ENCODE measurements at places on chromosomes 6 and 20.

DNA sequence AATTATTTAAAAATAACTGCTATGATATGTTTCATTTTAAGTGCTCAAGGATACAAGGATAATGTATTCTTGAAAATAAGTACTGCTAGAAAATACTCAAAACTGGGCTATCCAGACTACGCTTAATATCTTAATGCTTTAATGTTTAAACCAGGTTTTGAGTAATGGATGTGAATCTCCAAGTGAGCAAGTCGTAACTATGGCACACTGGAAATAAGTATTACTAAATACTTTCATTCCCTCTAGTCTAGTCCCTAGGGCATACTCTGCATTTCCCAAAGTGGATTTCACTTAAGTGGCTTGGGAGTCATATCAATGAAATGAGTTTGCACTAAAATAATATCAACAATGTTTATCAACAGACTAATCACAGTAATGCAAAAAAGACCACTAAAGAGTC lies 48.1 kb downstream of the HMGCLL1 start:
- DNase-seq: no peak

DNA sequence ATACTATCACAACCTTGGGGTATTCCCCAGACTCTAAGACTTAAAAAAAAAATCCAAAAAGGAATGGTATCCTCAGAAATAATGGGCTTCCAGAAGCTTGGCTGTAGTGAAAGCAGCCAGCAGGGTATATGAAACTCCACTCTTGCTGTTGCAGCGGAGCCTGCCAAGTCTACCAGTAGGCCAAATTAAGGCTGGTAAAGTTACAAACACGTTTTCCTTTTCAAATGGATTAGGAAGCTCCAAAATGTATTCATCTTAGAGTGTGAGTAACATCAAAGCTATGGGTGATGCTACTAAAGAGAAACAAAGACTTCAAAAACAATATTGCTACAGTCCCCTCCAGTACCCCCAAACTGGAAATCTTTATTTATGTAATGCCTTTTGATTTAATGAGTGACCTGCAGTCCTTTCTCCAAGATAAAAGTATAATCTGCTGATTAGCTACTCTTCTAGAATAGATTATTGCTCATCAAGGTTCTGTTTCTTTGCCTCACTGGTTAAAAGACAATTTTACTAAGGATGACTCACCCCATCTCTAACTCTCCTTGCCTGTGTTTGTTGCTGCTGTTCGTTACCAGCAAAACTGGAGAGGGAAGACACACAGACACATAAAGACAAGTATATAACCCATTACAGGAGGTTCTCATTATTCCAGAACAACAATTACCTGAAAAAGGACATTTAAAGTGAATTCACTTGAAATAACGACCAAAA lies 84.9 kb downstream of the BTBD9 start:
- no peak for DNase-seq

GRCh38 chr6:124881898-124882578 lies 80.2 kb upstream of the RNF217 start:
- DNase-seq: peak; percentile 42

- DNase-seq: peak; percentile 55
These were observed 146.8 kb downstream of the SH3BGRL2 start for GRCh38 chr6:79777713-79778579.

- no peak for DNase-seq
These were observed 633.5 kb downstream of the RFPL4B start for GRCh38 chr6:112980676-112981075.

- DNase-seq: no peak
These were observed 55.6 kb downstream of the ADTRP start for GRCh38 chr6:11722805-11723631.
